ENCODE measurements at places on chromosomes 1 and 21.

DNA sequence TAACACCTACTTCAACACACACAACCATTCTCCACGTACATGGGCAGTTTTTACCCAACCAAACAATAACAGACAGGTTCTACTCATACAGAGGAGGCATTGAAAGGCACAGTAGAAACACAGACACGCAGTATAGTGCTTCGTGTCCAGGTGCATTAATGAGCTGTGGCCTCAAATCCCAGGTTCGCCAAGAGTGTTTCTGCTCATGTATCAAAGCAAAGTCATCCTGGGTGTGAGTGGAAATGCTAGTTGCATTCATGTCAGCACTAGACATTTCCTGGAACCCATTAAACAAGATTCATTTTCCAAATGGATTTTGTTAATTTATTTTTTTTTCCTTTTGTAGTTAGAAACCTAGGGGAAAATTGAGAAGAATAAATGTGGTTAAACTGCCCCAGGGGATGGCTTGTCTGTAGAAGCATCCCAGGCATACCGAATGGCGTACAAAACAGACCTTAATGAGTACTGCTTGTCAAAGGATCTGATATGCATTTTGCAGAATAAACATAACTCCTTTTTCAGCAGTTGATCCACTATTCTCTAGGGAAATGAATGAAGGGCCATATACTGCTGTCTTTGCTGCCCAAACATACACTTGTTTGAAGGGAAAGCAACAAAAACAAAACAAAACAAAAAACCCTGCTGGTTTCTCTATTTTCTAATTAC lies 298.6 kb upstream of the ST6GALNAC5 start:
- no peak for DNase-seq

- DNase-seq = no peak
Measured at GRCh38 chr1:21574466-21575151, 65.4 kb downstream of the ALPL start.

DNA sequence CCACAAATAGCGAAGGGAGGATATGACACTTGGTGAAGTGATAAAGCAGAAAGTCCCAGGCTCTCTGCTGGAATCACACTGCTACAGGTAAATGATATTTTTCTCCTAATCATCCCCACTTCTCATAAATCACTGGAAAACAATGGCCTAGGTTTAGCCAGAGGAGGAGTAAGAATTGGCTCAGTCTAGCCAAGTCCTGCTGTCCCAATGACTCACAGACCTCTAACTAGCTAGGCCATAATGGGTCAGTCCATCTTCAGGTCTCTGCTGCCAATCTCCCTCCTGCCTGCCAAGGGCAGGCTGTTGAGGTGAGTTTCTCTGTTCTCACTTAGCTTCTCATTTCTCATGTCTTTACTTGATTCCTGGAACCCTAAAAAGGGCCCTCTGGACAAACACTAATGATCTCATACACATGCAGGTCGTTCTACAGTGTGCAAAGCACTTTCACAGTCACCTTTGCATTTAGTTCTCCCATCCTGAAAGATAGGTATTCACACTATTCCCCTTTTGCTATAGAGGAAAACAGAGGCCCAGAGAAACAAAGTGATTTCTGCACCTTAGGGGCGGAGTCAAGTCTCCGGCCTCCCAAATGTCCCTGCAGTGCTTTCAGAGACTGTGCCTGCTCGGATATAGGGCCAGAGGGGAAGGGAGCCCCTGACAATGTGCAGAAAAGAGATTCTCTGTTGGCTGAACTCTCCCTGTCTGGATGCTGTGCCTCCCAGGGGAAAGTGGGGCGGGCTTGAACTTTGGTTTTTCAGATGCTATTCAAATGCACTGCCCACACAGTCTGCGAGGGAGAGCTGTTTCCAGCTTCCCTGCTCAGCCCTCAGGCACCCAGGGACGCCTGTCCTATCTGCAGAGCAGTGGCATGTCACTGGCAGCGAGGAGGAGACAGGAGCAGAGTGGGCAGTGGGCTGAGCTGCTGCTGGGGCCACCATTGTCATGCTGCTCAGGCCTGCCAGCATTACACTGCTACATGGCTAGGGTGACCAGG lies 3.9 kb upstream of the CDK18 start:
- DNase-seq = no peak

GRCh38 chr1:199242147-199242546 lies 603.3 kb downstream of the PTPRC start:
- DNase-seq = no peak

DNA sequence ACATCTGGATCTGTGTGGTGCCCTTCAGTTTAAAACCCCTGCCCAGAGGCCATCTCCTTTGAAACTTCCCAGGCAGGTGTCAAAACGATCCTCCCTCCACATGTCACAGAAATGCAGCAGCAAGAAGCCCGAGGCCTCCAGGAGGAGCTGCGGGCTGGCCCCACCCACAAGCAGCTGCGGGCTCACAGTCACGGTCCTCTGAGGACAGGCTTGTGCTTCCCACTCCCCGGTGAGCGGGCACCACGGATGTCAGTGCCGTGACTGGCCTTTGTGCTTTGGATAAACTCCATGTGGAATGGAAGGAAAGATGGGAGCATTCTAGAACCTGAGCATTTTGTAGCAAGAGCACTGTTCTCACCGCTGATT lies 65.8 kb downstream of the SIK1 start:
- no peak for DNase-seq
